CD4-positive, alpha-beta T cell treated with Interleukin-1 beta for 1 hour (primary cell): ENCODE measurements at places on chromosomes 2 and 18.
A peak's percentile ranks its signal among the peaks of the same experiment; 100 is the strongest.

- peak; percentile 49 for DNase-seq
Observed at GRCh38 chr2:165401285-165401852, 68.1 kb upstream of the CSRNP3 start.

DNA sequence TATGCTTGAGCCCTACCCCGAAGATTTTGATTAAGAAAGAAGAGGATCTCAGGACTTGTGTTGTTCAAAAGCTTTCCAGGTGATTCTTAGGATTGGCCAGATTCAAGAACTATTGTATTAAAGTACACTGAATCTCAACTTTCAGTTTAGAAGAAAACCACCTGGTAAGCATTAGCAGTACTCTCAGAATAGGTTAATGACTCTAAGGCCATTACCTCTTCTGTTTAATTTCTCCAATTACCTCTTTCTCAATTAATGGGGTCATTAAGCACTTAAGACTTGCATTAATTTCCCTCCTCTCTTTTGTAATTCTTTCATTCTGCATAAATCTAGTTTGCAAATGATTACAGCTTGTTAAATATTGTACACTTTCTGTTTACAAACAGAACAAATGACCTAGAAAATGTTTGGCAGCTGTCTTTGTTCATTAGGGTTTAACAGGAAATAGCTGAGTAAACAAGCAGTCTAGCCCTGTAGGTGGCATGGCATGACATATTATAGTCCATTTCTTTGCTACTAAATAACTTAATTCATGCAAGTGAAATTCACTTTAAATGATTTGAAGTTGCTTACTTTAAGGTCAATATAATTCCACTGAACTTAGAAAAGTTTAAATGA lies 20.4 kb upstream of the TDRD15 start:
- DNase-seq, result no peak

DNA sequence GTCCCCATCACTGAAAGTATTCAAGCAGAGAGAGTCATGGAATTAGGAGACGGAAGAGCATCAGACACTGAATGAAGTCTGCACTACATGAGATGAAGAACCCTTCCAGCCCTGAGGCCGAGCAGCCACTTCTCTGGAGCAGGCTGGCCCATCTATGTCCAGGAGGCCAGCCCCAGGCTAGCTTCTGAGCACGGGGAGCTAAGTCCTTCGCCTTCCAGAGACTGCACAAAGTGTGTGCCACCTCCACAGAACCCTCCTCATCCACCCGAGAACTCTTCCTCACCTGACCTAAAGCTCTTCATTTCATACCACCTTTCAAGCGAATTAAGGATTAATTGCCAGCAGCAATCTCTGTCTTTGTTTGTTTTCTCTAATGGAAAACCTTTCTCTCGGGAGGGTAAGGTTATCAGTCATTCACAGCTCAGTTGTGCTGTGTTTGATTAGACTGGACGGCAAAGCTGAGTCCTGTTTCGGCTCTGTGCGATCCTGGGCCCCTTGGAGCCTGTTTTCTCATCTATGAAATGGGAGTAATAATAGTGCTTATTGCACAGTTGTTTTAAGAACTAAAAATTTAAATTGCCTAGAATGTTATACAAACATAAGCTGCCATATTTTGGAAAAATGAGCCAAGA lies 38.0 kb downstream of the SCTR start:
- no peak for DNase-seq

DNA sequence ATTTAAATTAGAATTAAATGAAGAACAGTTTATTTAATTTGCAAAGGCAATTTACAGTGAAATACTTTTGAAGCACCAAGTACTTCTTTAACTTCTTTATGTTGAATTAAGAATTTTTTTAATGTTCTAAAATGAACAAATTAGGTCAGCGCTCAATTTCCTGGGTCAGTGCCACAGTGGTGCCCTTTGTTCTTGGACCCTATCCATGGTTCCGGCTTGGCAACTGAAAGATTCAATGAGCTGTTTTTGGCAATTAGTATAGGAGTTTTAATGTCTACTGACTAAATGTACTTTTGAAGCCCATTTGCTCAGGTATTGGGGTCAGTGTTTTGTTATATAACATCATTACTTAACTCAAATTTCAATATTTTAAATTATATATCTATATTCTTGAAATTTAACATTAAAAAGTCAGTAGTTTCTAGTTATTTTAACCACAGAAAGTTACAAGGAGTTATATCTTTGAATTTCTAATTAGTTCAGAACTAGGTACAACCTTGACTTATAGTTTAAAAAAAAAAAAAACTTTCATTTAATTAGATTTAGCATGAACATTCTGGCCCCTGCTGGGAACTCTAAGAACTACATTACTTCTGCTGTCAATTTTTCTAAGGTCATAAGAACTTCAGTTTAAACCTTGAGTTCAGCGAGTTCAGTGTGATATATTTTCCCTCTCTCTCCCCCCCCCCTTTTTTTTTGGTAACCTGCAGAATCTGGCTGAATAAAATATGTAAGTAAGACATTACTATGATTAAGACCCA lies 7.6 kb upstream of the MSTN start:
- peak; percentile 45 for DNase-seq

DNA sequence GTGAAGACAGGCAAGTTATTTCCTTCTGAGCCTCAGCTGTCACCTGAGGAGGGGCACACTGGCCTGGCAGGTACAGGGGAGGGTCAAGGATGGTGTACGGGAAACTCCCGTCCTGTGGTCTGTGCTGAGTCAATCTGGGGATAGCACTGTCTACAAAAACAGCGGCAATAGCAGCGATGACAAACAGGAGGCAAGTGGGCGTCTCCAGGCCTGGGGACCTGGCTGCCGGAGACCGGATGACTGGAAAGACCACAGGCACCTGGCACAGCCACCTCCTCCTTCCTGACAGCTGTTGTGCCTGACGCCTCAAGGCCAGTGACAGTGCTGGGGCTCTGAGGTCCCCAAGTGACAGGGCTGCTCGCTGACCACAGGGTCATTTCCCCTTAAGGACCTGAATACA lies 202.1 kb upstream of the HS6ST1 start:
- DNase-seq, result no peak

DNA sequence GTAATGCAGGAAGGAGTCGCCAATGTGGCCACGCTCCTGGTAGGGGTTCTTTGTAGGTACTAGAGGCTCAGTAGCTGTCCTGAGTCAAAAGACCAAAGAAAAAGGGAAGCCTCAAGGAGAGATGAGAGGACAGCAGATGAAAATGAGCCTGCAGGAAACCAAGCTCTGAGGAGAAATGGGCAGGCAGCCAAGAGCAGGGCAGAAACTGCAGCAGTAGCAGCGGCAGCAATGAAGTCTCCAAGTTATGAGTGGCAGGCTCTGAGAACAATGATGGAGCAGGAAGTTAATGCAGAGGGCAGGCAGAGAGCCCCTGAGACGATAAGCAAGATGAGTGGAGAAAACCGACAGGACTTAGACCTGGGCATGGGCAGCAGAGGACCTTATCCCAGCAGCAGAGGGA lies 48.2 kb upstream of the TMEM200C start:
- DNase-seq, result no peak

- DNase-seq, result no peak
Observed at GRCh38 chr18:72089432-72089831, 454.7 kb downstream of the CBLN2 start.

GRCh38 chr2:110770959-110771431 lies 38.6 kb downstream of the ACOXL start:
- no peak for DNase-seq

DNA sequence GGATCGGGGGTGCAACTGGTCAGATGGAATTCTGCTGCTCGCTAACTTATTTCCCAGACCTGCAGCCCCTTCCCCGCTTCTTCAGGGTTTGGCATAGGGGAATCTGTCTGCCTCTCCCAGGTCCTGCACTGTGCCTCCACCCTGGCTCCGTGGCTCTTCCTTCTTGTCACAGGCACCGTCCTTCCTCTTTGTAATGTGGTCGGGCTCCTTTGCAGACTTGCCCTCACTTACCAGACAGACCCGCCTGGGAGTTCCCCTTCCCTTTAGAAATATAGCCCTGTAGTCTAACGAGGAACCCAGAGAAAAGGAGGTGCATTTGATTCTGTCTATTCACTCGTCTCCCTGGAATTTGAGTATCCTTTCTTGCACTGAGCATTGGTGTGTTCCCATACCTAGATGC lies 63.9 kb upstream of the PAX8 start:
- peak; percentile 55 for DNase-seq

GRCh38 chr2:209875270-209875669 lies 103.6 kb downstream of the UNC80 start:
- DNase-seq, result no peak

GRCh38 chr2:233384015-233384414 lies 29.7 kb downstream of the DGKD start:
- DNase-seq, result no peak

- peak; percentile 3 for DNase-seq
Observed at GRCh38 chr2:42359965-42360483, 993 bp downstream of the COX7A2L start.

DNA sequence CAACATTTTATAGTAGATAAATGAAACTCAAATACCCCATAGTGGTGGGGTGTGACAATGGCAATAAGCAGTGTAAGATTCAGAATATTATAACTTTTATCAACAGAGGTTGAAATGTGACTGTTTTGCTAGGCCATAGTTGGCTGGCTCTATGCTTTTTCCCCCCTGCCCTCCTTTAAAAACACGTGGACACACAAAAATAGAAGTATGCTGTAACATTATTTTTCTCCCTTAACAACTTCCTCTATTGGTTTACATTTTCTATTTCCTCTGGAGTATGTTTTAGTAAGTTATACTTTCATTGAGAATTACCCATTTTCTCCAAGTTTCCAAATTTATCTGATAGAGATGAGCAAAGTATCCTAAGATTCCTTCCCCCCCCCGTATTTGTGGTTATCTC lies 31.1 kb downstream of the NDUFAF7 start:
- no peak for DNase-seq

DNA sequence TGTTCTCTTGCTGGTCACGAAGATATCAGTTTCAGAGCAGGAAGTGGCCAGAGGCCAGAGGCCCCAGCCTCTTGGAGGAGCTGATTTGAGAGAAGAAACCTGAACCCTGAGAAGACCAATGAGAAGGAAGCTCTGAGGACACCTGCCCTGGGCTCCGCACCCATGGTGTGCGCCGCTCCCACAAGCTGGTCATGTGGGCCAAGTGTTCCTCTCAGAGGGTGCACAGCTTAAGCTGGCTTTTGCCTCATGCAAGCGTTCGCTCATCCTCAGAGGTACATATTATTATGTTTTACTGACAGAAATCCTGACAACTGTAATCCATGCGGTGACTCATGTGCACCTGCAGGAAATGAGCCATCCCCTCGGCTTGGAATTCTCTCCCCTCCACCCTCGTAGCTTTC lies 316.1 kb upstream of the MYT1L start:
- no peak for DNase-seq

DNA sequence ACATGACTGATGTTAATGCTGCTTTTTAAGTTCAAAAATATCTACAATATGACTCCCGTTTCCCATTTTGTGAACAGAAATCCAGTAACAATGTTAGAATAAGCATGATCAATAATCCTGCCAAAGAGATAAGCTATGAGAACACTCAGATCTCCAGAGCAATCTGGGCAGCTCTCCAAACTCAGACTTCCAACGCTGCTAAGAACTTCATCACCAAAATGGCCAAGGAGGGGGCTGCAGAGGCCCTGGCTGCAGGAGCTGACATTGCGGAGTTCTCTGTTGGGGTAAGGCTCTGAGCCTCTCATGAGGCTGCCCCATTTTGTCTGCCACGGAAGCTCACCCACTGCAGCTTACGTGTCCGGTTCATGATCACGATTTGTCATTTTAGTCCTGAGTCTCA lies 68.4 kb downstream of the UGGT1 start:
- no peak for DNase-seq

DNA sequence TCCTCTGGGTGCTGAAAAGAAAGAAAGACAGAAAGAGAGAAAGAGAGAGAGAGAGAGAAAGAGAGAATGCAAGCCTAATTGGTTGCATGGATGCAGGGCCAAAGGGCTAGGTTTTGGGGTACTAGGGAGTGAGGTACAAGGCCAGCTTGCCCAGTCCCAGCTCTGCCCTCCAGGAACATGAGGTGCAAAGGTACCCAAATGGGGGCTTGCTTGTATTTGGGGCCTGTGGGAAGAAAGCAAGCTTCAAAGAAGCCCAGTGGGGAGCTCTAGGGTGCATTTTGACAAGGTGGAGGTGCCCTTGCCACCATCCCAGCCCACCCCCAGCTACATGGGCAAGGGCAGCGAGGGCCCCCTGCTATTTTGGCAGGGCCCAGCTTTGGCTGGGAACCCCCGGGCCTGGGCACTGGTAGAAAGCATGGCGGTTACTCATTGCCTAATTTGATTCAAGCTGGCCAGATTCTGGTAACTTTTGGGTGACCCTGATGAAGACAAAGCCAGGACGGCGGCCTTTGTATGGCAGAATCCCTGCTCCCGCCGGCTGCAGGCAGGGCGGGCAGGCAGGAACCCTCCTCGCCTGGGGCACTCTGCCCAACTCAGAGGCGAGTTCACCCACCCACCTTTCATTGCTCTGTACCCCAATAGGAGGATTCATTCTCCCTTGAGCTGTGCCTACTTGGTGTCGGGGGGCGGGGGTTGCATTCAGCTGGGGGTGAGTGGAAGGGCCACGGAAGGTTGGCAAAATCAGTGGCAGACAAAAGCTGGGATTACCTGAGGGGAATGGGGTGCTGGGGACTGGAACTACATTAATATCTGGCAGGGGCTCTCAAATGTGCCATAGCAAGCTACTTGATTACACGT lies 537 bp upstream of the HOXD4 start:
- no peak for DNase-seq

DNA sequence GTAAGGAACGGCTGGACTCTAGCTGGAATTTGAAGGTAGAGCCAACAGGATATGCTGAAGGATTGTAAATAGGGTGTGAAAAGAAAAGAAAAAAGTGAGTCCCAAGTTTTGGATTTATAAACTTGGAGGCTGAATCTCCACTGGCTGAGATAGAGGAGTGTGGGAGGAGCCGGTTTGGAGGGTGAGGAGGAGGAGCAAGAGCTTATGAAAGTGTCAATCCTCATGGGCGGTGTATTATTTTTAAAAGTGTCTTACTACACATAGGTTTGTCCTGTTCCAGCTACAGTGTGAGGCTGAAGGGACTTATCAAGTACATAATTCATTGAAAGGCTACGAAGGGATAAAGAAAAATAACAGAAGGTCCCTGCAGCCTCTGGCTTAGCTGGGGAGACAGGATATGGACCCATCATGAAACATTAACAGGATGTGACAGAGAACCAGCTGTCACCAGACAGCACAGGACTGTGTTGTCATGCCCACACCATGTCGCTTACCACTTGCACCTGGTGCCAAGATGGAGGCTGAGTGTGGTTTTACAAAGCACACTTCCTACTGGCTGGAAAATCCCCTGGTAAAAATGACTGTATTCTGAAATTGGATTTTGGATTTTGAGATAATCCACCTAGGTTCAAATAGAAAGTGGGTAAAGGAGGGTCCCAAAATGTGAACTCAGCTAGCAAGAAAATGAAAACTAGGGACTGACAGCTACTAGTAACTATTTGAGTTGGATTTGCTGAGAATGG lies 2.5 kb upstream of the MREG start:
- DNase-seq, result peak; percentile 68
